Amygdala (tissue), 56 donors: ENCODE measurements at places on chromosomes 12 and 14.

- no peak for DNase-seq
These were observed 406.0 kb downstream of the PRKD1 start for GRCh38 chr14:29521526-29522137.

DNA sequence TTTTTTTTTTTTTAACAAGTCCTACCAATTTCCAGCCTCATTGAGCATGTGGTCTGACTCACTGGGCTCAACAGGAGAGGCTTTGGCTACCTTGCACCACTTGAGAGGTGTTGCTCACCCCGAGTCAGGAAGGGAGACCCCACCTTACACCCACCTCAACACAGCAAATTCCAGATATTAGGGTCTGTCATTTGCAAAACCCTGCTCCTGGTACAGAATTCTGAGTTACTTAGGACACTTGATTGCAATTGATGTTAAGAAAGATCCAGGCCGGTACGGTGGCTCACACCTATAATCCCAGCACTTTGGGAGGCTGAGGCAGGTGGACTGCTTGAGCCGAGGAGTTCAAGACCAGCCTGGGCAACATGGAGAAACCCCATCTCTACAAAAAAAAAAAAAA lies 14.1 kb downstream of the DGLUCY start:
- no peak for DNase-seq

GRCh38 chr12:111753144-111753881 lies 13.4 kb upstream of the ALDH2 start:
- DNase-seq, result peak; percentile 13

DNA sequence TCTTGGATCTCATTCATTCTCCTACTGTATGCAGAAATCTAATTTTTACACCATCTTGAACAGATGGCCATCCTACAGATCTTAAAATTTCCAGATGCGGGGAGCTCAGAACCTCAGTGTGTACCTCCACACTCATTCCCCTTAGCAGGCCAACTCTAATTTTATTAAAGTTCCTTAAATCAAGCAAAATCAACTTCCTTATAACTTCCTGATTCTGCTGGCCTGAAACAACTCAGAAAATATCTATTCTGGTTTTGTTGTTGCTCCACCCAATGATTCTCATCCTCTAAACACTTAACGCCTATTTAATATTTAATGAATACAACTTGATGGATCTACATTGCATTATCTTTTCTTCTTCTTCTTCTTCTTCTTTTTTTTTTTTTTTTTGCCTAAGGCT lies 3.1 kb downstream of the EMP1 start:
- DNase-seq, result no peak

GRCh38 chr14:74089251-74090020 lies 4.7 kb downstream of the LIN52 start:
- no peak for DNase-seq

GRCh38 chr14:28323366-28323765 lies 443.2 kb upstream of the FOXG1 start:
- DNase-seq, result no peak

GRCh38 chr12:5485454-5485853 lies 53.5 kb downstream of the NTF3 start:
- no peak for DNase-seq

DNA sequence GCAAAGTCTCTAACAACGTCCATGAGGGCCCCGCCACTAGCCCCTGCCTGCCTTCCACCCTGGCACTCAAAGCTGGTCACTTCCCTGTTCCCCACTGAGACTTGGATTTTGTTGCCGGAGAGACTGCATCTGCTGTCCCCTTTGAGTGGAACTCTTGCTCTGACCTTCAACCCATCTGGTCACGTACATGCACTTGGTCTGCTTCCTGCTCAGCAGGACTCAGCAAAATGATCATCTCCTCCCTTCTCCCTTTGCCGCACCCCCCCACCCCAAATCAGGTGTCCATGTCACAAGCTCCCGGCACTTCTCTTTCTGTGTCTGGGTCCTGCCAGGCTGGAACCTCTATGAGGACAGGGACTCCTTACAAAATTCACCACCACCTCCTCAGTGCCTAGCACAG lies 180.9 kb downstream of the CHST11 start:
- DNase-seq, result no peak

DNA sequence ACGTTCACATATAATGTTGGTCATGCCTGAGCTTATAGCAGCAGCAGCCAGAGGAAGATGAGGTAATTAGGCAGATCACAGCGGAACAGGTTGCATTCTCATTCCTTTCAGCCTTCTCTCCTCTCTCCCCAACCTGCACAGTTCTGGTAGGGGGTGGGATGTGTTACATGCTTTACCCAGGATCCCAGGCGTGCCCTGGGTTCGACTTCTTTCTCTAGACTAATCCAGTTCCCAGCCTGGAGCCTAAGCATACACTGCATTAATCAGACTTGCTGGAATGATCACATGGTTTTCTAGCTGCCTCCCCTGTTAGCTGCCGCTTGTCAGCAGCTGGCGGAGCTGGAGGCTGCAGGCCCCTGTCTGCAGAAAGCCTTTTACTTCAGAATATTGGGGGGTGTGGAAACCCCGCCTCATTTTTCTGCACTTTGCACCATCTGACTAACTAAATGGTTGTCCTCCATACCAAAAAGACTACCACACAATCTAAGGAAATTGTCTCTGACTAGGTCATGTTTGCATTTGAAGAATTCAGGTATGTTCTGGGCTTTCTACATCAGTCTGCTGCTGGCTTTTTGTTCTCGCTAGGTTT lies 46.0 kb upstream of the EVL start:
- DNase-seq, result no peak

DNA sequence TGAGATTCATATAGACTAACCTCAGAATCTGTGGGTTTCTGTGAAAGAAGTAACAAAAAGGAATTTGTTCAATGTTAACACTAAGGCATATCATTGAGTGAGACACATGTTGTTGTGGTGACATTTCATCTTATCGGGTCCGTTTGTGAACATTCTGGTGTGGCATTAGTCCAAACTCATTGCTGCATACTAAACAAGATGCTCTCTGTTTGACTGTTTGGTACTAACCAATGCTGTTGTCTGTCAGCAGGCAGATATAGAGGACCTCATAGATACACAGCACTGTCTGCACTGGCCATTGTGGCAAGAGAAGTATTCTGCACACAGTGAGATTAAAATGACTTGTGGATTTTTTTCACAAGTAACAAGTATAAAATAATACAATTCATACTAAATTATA lies 41.2 kb downstream of the SLC25A21 start:
- peak; percentile 19 for DNase-seq

DNA sequence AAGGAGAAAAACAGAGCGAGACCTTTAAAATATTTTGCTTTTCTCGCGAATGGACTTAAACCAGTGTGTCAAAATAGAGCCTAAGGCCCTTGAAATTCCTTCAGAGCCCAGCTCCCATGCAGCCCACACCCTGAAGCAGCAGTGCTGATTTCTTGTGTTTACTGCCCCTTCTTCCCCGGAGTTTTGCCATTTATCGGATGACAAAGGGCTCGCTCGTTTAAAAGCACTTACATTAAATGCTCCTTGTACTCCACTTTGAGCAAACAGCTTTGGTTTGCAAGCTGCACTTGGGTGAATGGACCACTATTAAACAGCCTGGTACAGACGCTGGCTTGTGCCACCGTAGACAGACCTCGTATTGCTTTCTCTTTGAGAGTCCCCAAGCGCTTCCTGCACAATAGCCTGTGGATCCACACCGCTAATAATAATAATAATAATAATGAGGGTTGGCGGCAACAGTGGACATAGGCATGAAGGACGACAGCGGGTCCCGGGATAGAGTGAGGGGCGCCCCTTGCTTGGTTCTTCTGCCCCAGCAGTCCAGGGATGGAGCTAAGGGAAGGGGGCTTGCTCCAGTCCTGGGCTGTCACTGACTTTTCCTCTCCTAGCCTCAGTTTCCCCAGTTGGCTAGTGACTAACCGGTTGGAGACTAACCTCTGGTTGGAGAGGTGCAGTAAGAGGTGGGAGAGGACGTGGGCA lies 6.6 kb downstream of the DLK1 start:
- DNase-seq, result no peak

DNA sequence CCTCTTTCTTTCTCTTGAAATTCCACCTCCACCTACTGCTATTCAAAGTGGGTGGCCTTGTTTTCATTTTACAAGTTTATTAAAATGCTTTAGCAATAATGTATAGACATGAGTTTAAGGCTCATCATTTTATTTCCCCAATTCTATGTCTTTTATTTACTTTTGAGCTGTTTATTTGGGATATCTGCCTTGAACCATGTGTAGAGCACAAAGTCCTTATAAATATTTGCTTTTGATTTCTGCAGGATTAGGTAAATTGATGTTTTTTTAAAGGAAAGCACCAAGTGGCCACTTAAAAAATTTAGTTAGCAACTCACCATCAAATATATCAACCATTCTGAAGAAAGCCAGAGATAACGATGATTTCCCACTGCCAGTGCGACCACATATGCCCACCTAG lies 39.8 kb upstream of the KCNJ8 start:
- DNase-seq, result no peak

DNA sequence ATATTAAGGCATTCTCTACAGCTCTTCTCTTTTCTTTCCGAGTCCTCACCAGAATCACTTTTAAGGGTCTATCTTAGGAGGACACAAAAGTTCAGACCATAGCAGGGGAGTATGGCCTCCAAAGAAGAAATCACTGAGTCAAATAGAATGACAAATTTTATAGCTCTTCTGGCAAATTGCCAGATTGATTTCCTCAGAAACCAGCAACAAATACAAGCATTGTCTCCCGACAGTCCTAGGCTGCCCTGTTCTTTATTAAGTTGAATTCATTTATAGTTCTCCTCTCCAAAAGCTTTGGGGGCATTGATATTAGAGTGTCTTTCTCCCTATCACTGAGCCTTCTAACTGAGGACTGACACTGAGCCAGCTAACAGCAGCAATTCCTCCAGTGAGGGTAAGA lies 156.4 kb upstream of the FRMD6 start:
- no peak for DNase-seq

DNA sequence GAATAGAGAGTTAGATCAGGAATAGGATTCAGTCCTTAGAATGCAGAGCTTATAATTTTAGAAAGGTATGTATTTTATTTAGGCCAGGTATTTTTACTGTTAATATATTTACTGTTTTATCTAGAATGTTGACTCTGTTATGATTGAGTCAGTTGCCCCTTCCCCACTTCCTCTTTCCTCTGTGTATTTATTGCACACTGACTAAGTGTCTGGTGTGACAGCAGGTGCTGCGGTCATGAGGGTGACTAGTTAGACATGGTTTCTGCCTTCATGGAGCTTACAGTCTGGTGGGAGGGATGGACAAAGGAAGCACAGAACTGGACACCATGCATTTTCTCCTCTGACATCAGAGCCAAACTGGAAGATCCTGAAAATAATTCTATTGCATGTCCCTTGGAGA lies 159.8 kb downstream of the CACNA1C start:
- no peak for DNase-seq

DNA sequence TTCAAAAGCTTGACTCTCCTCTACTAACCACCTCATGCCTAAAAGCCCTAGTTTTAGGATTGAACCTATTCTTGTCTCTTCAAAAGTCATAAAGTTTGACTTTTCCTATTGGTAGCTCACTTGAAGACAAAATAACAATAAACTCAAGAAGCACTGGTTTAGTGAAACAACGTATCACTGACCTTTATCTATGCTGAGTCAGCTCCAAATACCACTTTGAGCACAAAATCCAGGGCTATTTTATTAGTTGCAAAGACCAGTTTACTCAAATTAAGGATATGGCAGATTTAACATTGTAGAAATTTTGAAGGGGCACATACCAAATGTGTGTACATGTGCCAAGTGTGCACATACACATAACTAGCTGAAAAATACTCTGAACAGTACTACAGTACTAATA lies 45.0 kb downstream of the PIK3C2G start:
- no peak for DNase-seq

DNA sequence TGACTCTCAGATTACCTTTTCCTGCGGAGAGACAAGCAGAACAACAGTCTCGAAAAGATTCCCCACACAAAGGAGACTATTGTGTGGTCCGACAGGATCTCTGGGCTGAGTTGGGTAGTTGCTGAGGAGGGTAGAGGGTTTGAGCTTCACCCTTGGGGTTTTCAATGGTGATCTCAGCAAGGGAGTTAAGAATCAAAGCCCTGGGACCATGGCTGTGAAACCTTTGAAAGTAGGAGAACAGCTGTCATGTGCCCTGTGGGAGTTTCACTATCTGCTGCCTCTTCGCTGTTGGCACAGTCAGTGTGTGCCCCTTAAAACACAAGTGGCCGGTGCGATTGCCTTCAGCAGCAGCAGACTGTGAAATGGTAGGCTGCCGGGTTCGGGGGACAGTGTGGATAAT lies 14.2 kb upstream of the PLEK2 start:
- no peak for DNase-seq

- DNase-seq, result no peak
These were observed 174.5 kb upstream of the RBM19 start for GRCh38 chr12:114140576-114140975.

GRCh38 chr12:56151672-56152131 lies 685 bp upstream of the MYL6B start:
- DNase-seq, result no peak

GRCh38 chr12:109460538-109460937 lies 16.6 kb downstream of the KCTD10 start:
- DNase-seq, result no peak

DNA sequence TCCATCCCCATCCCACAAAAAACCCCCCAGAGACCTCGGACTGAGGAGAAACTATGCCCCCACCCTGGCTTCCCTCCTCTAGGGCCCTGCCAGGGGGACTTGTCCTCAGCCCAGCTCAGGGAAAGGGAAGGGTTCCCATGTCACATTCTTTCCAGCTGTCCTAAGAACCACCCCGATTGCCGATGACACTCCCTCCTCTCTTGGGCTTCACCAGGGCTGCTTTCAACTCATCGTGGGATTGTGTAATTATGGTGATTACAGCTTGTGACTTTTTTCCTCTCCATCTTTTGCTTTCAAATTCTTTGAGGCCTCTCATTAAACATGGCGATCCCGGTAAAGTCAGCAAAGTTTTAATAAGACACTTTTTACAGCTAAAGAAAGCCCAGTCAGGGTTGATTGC lies 344.0 kb downstream of the DPF3 start:
- no peak for DNase-seq

GRCh38 chr12:59317598-59317997 lies 278.2 kb upstream of the SLC16A7 start:
- no peak for DNase-seq

DNA sequence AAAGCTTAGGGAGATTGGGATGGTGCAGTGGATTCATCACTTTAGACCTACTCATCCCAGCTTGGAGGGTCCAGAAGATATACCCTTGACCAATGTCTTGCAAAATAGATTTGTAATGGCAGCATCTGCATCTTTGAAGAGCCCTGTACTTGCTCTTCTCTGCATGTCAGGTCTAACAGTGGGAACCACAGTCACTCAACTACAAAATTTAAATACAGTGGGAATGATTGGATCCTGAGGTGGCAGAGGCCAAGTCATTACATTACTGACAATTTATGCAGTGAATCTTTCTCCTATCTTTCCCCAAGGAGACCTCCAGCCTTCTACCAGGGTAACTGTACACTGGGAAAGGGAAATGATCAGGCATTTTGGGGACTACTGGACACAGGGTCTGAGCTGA lies 8.2 kb upstream of the RNASE9 start:
- DNase-seq, result no peak

- DNase-seq, result no peak
These were observed 3.3 kb upstream of the CCND2 start for GRCh38 chr12:4270016-4270830.

GRCh38 chr12:59716043-59716442 lies 120.2 kb downstream of the SLC16A7 start:
- no peak for DNase-seq

- no peak for DNase-seq
These were observed 247.1 kb downstream of the MSRB3 start for GRCh38 chr12:65525491-65526141.

GRCh38 chr12:40681148-40681547 lies 11.1 kb upstream of the CNTN1 start:
- no peak for DNase-seq
